ENCODE measurements at places on chromosomes 1 and 21. TPM values are rescaled to one million over a fixed set of nuclear protein-coding genes. Genes with fewer than 3 reads are reported as not detected.
A peak's percentile ranks its signal among the peaks of the same experiment; 100 is the strongest.

DNA sequence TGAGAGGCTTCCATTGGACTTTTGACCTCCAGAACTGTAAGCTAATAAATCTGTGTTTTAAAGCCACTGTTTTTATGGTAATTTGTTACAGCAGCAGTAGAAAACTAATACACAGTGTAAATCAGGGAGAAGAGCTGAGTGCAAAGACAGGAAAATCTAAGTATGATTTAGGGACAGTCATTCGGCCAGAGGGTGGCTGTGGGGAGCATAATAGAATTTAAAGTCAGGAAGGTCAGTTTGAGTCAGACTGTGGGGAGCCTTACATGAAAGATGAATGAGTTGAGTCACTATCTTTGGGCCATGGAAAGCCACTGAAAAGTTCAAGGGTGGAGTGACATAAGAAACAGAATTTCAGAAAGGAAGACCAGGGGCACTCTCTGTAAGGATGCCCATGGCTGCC is 52.4 kb upstream of the SSX2IP start:
- DNase-seq = no peak

DNA sequence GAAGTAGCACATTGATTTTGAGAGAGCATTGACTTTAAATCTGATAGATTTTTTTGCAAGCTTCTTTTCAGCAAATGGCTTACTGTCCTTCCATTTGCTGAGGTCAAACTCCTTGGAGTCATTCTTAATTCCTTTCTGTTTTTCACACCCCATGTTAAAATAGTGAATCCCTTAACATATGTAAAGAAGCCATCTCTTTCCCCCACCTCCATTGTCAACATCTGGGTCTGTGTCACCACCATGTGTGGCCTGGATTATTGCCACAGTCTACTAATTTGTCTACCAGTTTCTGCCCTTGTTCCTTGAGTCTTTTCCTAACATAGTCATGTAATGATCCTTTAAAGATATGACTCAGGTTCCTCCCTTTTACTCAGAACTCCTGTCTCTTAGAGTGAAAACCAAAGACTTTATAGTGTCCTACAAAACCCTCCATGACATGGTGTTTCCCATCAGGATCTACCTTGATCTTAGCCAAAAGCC is 104.7 kb downstream of the ST6GALNAC3 start:
- DNase-seq = no peak

DNA sequence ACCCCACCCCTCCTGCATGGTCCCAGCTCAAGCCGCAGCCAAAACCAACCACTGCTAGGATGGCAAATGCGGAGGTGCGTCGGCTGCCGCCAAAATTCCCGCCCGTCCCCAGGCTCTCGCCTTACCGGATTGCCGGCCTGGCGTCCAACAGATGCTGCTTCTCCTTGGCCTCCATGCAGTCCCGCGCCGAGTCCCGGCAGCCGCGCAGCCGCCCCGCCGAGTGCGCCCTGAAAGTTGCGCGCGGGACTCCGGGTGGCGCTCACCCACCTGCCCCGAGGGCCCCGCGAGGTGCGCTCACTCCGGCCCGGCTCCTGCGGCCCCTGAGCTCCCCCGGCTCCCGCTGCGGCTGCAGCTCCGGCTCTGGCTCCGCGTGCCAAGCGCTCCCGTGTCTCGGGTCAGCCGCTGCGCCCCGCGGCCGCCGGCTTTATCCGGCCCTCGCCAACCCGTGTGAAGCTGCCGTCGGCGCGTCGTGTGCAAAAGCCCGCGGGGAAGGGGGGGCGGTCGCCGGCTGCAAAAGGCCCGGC is at the start of gene SLC30A2:
TSS of gene SLC30A2 (minus strand) at position 397 of the 524 bp plus-strand sequence. CDS start at position 175, 222 bp downstream.
- no peak for DNase-seq

Gene SLAMF8
- 1.5 TPM for total RNA-seq

DNA sequence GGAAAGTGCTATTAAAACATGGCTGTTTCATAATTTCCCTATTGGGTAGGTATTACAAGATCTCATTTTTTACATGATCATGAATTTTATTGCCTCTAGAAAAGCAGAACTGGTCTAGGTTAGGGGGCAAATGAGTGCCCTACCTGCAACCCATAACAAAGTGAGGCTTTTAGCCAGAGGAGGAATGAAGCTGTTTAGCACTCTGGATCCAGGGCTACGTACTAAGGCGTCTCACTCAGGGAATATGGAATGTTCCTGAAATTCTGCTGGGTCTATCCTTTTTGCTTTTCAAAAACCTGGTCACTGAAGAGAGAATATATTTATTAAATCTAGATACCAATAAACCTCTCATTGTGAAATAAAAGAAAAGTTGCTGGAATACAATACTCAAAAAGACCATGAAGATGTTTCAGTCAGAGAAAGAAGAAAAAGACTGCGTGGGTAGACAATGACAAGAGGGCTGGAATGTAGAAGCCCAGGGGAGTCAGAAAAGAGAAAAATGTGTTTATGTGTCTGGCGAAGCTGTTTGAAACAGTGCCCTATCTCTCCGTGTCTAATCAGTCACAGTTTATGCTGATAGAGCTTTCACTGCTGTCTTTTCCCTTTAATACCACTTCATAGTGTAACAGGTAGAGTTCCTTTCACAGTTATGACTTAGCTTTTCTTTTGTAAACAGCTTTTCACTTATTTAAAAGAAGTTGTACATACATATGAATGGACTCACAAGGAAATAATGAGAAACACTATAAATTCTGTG is 25.0 kb upstream of the SYDE2 start:
- DNase-seq = no peak

GRCh38 chr1:160471253-160471652 is 51.8 kb downstream of the SLAMF6 start:
- DNase-seq = no peak

GRCh38 chr1:223144431-223144830 is 1.4 kb upstream of the TLR5 start:
- DNase-seq = no peak

Gene LRRC7
- 0.11 TPM for total RNA-seq

- DNase-seq = no peak
Observed at GRCh38 chr1:192905049-192905448, 96.2 kb downstream of the RGS2 start.

DNA sequence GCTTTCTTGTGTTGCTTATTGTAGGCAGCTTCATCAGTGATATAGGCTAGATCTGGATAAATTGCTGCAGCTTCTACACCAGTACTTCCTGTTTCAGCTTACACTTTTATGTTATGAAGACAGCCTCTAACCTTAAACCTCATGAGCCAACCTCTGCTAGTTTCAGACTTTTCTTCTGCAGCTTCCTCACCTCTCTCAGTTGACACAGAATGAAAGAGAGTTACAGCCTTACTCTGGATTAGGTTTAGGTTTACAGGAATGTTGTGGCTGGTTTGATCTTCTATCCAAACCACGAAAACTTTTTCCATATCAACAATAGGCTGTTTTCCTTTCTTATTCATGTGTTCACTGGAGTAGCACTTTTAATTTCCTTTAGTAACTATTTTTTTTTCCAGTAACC is 76.9 kb upstream of the RNPC3 start:
- no peak for DNase-seq

- no peak for DNase-seq
Observed at GRCh38 chr1:115194506-115194905, 105.2 kb upstream of the TSPAN2 start.

GRCh38 chr1:47189844-47190508 is at the start of gene PDZK1IP1:
TSS of gene PDZK1IP1 (minus strand) at chr1:47190036. CDS start at chr1:47189932, 104 bp downstream.
- peak; percentile 75 for DNase-seq

Gene TNFSF4
- total RNA-seq = 0.22 TPM

DNA sequence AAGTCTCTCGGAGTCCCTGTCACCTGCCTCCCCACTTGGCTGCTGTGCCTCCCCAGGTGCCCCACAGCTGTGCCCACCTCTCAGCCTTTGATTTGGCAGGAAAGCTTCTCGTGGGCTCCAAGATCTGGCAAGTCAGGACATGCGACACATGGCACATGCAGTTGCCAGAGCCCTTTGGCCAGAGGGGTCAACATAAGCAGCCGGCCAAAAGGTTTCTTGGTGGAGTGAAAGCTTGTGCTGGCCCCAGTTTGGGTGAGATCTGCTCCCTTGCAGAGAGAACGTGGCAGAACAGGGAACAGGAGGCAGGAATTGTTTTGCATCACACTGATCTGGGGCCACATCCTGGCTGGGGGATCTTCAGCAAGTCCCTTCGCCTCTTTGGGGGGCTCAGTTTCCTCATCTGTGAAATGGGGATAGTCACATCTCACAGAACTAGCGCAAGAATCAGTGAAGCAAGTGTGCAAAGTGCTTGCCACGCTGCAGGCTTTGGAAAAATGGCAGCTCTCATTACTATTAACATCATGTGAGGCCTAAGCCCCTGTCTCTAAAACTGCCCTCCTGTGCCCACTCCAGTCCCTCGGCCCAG is 232.6 kb downstream of the TRABD2B start:
- no peak for DNase-seq

GRCh38 chr1:110106013-110106941 is 6.0 kb upstream of the UBL4B start:
- no peak for DNase-seq

GRCh38 chr1:221683681-221684080 is 58.2 kb downstream of the DUSP10 start:
- no peak for DNase-seq

GRCh38 chr1:67060811-67061218 is 6.9 kb upstream of the SLC35D1 start:
- no peak for DNase-seq

- DNase-seq = no peak
Observed at GRCh38 chr1:74502432-74502831, 10.0 kb downstream of the LRRC53 start.

Gene RNU1-1
- total RNA-seq = 6,195 TPM

Gene PLEKHA6
- total RNA-seq = 27.9 TPM

Gene PDE9A
- 1.1 TPM for total RNA-seq

DNA sequence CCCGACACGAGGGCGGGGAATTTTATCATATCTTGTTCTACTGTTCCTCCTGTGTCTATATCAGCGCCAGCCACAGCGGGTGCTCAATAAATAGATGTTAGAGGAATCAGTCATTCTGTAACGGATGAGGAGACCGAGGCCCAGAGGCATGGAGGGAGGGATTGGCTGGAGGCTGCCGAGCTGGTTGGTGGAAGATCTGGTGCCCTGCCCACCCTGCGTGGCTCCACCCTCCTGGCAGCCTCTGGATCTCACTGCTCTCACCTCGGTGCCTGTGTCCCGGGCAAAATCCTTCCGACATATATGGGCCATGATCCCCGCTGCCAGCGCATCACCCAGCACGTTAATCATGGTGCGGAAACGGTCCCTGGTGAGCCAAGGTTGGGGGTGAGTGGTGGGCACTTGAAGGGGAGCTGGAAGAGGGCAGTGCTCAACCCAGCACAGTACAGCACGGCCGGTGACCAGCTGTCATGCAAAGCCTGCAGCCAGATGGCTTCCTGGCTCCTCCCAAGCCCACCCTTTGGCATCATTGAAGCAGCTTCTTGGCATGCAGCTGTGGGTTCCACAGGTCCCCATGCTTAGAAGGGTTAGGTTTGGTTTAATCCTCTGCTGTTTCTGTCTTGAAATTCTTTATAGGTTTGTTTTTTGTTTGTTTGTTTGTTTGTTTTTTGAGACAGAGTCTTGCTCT is 26.7 kb downstream of the PODN start:
- no peak for DNase-seq

Gene ESRRG
- total RNA-seq = 32.3 TPM

- no peak for DNase-seq
Observed at GRCh38 chr1:201848230-201848629, 19.3 kb downstream of the IPO9 start.

DNA sequence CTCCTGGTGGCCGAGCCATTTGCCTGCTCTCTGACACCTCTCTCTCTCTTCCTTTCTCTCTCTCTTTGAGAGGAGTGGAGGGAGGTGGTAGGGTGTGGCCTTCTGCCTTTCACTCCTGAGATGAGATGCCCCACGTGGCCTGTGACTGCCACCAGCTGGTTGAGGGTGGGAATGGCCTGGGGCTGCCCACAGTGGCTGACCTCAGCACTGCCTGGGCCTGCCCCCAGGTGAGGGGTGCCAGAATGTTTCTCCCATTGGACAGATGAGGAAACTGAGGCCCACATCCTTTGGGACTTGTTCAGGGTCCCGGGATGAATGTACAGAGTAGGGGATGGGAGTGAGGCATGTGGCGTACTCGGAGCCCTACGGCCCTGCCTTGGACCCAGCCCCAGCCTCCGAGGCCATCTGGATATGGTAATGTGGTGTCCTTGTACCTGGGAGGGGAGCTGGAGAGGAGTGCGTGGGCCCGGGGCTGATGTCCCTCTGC is 12.7 kb upstream of the C1orf167 start:
- DNase-seq = peak; percentile 88

Gene DNAJC28
- 4.6 TPM for total RNA-seq

- DNase-seq = no peak
Observed at GRCh38 chr1:172176206-172176605, 244.3 kb upstream of the C1orf105 start.

Gene USH2A
- total RNA-seq = 3.6 TPM

Gene PTGER3
- total RNA-seq = 1.1 TPM

Gene RPE65
- total RNA-seq = 0.13 TPM

Gene OR2T2
- total RNA-seq = not detected

DNA sequence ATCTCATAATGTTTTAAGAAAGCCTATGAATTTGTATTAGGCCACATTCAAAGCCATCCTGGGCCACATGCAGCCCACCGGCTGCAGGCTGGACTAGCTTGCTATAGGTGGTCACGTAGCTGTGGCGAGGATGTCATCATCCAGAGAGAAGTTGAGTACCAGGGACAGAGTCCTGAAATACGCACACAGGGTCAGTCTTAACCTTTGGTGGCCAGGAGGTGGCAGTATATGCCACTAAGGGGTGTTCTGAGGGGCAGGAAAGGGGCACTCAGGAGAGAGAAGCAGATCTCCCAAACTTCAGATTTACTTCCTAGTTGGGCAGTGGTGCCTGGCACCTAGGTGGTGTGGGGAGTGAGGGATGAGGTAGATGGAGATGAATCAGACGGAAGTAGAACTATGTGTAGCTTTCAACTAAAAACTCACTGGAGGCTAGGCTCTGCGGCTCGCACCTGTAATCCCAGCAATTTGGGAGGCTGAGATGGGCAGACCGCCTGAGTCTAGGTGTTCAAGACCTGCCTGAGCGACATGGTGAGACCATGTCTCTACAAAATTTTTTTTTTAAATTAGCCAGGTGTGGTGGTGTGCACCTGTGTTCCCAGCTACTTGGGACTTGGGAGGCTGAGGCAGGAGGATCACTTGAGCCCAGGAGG is 16.3 kb upstream of the CDK18 start:
- no peak for DNase-seq

GRCh38 chr1:203743091-203743571 is 21.9 kb upstream of the LAX1 start:
- DNase-seq = no peak

Gene KLF17
- total RNA-seq = not detected

GRCh38 chr1:155044365-155044764 is 6.8 kb upstream of the ADAM15 start:
- no peak for DNase-seq

Gene CDCA8
- 0.27 TPM for total RNA-seq

DNA sequence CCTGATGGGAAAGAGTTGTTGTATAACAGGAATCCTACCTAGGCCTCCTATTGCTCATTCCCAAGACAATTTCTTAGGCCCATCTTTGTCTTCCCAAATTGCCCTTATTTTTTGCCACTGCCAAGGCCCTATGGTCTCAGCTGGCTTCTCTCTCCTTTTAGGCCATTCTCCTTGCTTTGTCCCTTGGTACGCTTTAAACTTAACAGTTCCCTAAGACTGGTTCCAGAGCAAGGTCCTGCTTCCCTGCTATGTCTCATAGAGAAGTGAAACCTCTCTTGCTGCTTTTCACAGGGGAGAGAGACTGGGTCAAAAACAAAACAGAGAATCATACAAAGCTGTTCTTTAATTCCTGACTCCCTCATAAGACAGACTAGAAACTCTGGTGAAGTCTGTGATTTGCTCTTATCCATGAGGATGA is 77.1 kb downstream of the XCL2 start:
- DNase-seq = no peak

Gene SPRR2F
- total RNA-seq = not detected

Data from cardiac septum (tissue), 1 donor.